ENCODE measurements at places on chromosomes 1 and 21. TPM values are rescaled to one million over a fixed set of nuclear protein-coding genes. Genes with fewer than 3 reads are reported as not detected.

The KCNJ9 gene
- total RNA-seq = not detected

The SPATA6 gene
- total RNA-seq = 3.9 TPM

The ASAP3 gene
- total RNA-seq = 13.7 TPM

The ZNF593OS gene
- total RNA-seq = not detected

The FAM72A gene
- total RNA-seq = 3.8 TPM

The OR2L3 gene
- total RNA-seq = not detected
